ENCODE measurements at places on chromosomes 6 and 20.

- no peak for DNase-seq
Observed at GRCh38 chr6:6545616-6546317, 42.8 kb upstream of the LY86 start.

GRCh38 chr6:30263734-30264133 is 50.5 kb upstream of the TRIM26 start:
- DNase-seq = no peak

DNA sequence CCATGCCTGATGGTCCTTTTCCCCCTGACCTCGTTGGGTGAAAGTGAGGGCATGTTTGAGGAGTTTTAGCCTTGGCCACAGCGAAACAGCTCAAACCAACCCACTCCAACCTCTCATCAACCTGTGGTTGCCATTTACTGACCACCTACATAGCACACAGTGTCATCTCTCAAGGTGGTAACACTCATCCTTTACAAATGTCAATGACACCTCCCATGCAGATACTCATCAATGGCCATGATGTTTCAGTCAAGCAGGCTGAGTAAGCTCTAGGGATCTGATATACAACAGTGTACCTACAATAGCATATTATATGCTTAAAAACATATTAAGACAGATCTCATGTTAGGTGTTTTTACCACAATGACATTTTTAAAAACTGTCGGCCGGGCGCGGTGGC is 9.3 kb downstream of the RRAGD start:
- no peak for DNase-seq

- no peak for DNase-seq
Observed at GRCh38 chr20:50926530-50926929, 4.7 kb downstream of the ADNP start.

GRCh38 chr6:105591053-105591452 is 188.2 kb upstream of the PREP start:
- DNase-seq = no peak

GRCh38 chr6:154907291-154907690 is 87.8 kb upstream of the TIAM2 start:
- no peak for DNase-seq

DNA sequence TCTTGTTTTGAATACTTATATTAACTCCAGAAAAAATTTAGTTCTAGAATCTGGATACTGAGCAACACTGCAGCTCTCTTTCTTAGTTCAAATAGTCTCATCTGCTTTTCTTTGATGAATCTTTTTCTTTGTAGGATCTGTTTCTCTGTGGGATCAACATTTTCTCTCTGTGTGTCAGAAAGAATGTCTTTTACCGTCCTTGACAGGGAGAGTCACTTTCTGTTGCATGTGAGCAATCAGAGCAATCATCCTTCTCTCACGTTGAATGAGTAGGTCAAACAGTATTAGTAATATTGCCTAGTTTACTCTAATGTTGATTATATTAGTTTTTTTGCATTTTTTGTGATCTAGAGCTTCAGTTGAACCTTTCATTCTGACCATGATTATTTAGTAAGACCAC is 130.9 kb downstream of the TRMT11 start:
- no peak for DNase-seq

DNA sequence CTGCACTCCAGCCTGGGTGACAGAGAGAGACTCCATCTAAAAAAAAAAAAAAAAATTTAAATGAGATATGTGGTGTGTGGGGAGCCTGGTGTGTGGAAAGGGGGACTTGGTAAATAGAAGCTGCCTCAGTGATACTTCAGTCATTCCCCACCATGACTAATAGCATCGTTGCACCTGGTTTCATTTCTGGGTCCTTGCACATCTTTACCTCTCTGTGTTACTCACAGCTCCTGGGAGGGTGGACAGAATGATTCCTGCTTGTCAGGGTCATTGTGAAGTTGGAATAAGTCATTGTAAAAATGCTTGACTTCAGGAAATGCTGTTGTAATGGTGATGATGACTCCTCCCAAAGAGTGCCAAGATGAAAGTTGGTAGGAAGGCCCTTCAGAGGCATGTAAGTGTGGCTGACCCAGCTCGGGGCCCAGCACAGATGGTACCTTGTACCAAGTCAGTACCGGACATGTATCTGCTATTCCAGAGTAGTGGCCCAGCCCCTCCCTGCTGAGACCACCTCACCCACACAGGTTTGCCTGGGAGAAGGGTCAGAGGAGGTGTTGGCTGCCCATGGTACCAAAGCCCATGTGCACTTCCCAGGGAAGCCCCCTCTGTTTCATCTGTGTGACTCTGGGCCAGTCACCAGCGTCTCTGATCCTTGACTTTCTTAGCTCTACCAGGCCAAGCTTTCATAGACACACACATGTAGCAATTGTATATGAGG is 48.4 kb downstream of the PLAGL2 start:
- no peak for DNase-seq

DNA sequence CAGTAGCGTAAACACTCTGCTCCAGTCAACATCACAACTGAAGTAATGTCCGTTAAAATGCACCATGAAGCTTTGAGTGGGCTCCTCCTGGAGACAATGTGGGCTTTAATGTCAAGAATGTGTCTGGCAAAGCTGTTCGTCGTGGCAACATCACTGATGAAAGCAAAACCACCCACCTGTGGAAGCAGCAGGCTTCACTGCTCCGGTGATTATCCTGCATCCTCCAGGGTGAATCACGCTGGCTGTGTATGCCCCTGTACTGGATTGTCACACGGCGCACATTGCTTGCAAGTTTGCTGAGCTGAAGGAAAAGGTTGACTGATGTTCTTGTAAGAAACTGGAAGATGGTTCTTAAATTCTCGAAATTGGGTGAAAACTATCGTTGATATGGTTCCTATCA is 128.5 kb downstream of the MOXD1 start:
- DNase-seq = no peak

GRCh38 chr20:36936341-36936740 is 15.2 kb downstream of the SAMHD1 start:
- DNase-seq = no peak

DNA sequence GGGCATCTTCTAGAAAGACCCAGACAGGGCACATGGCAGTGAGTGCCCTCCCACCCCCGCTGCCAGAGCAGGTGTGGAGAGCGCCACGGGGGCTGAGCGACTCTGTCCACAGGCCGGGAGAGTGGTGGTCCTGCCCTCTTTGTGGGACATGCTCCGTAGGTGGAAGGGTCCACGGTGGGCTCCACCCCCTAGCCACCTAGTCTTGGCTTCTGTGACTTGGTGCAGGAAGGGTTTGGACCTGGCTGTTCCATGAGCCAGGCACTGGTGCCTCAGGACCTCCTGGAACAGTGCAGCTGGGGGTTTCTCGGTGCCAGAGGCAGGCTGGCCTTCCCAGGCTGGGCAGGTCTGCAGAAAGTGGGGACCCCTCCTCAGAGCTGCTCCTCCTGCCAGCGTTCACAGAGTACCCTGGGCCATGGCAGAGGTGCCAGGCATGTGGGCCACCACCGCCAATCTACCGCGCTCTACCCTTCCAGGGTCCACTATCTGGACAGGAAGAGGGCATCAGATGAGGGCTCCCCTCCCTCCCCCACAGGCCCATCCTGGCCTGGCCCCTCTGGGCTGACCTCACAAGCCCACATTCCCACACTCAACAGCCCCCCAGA is 23.0 kb downstream of the SLCO4A1 start:
- no peak for DNase-seq

- DNase-seq = no peak
Observed at GRCh38 chr6:33875696-33876095, 71.9 kb upstream of the MLN start.

- no peak for DNase-seq
Observed at GRCh38 chr6:40882323-40882997, 156.6 kb downstream of the UNC5CL start.

DNA sequence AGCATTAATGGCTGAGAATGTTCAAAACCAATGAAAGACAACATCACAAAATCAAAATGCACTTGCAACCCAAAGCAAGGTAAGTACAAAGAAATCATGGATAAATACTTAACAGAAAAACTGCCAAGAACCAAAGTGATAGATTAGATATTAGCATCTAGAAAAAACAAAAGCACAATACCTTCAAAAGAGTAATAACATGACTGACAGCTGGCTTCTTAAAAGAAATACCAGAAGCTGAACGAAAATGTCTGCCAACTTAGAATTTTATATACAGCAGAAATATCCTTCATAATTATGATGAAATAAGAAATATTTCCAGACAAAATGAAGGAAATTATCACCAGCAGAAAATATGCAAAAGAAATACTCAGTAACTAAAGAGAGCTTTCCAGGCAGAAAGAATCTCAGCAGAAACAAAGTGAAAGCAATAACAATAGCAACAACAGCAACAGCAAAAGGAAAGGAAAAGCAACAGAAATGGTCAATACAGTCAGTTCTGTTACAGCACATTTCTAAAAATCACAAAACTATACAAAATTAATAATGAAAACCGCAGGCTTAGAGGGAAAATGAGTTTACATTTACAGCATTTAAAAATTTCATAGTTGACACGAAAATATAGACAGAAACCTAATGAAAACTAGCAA is 121.5 kb upstream of the MAN1A1 start:
- DNase-seq = no peak

- DNase-seq = no peak
Observed at GRCh38 chr20:55242853-55243252, 762.5 kb downstream of the CBLN4 start.

DNA sequence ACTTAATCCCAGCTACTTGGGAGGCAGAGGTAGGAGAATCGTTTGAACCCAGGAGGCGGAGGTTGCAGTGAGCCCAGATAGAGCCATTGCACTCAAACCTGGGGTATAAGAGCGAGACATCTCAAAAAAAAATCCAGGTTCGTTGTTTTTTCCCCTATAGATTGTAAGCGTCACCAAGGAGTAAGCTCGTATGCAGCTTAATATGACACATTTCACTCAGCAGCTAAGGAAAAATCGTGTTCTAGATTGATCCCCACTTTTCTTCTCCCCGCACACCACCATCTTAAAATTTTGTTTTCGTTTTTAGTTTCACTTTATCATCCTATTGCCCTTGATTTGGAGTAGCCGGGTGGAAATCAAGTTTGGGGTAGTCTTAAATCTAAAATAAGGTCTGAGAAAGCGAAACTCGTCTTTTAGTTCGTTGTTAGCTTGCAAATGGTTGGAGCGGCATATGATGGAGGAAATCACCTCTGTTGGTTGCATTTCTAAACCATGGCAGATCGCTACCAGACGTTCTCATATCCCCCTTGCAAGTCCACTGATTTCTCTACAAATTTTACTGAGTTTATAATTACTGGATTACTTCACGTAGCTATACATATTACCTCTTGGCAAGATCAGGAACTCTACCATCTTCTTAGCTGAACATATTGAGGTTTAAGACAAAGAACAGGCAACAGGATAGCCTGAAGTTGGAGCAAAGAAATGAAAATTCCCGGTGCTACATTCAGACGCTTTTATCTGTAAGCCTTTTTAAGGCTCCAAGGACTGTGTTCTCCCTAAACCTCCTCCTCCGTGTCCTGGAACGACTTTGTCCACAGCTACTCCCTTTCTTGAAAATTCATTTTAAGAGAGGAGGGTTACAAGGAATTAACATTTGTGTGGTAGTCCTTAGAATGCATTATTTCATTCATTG is 91.1 kb upstream of the BTN3A2 start:
- no peak for DNase-seq

GRCh38 chr6:31862344-31863235 is at the start of gene NEU1:
Gene NEU1 (minus strand): TSS chr6:31862821. CDS start chr6:31862776, 45 bp downstream.
- peak; percentile 96 for DNase-seq

- DNase-seq = no peak
Observed at GRCh38 chr6:11397622-11398450, 139.7 kb upstream of the TMEM170B start.

- no peak for DNase-seq
Observed at GRCh38 chr6:53095716-53096115, 30.5 kb downstream of the FBXO9 start.

GRCh38 chr6:131348572-131348971 is 213.3 kb downstream of the AKAP7 start:
- DNase-seq = no peak

Data from stimulated activated CD8-positive, alpha-beta memory T cell treated with anti-CD3 and anti-CD28 coated beads, Interleukin-15, amount 100 ng/mL, for 1 hour (primary cell).